ENCODE measurements at places on chromosomes 5 and 9. TPM values are rescaled to one million over a fixed set of nuclear protein-coding genes. Genes with fewer than 3 reads are reported as not detected.

Gene GPBP1
- 122 TPM for polyA plus RNA-seq

Gene DOLK
- polyA plus RNA-seq: 11.3 TPM

Gene PAEP
- polyA plus RNA-seq: not detected

Gene DBH
- not detected for polyA plus RNA-seq

Gene TAS2R1
- polyA plus RNA-seq: 0.41 TPM

Gene PGM5
- polyA plus RNA-seq: not detected

Gene OBP2B
- not detected for polyA plus RNA-seq

Gene SLC31A2
- polyA plus RNA-seq: 8.4 TPM

Gene PCDHA3
- 3.0 TPM for polyA plus RNA-seq

Gene FGF1
- polyA plus RNA-seq: not detected

Gene SPINK6
- polyA plus RNA-seq: not detected

Gene LEAP2
- polyA plus RNA-seq: 1.6 TPM

Gene C9orf85
- polyA plus RNA-seq: 20.3 TPM

Gene HACD4
- polyA plus RNA-seq: not detected

Gene ANKRD20A1
- polyA plus RNA-seq: 0.46 TPM

Gene IL9
- polyA plus RNA-seq: not detected

Gene CNTLN
- polyA plus RNA-seq: 5.0 TPM

Gene WDR38
- polyA plus RNA-seq: not detected

Gene GBA2
- polyA plus RNA-seq: 102 TPM

Gene GNG10
- 69.6 TPM for polyA plus RNA-seq

Gene NUTM2F
- 1.5 TPM for polyA plus RNA-seq

Gene SLC6A19
- polyA plus RNA-seq: not detected

Gene FCN2
- polyA plus RNA-seq: not detected

Gene PTPRD
- polyA plus RNA-seq: 153 TPM

Gene HRH2
- polyA plus RNA-seq: 0.09 TPM

Gene EXOSC3
- 40.7 TPM for polyA plus RNA-seq

Gene DAB2IP
- 17.3 TPM for polyA plus RNA-seq
